ENCODE measurements at places on chromosomes 11 and 22. TPM values are rescaled to one million over a fixed set of nuclear protein-coding genes. Genes with fewer than 3 reads are reported as not detected.
A peak's percentile ranks its signal among the peaks of the same experiment; 100 is the strongest.

CLDN5 gene
- not detected for total RNA-seq

TPBGL gene
- total RNA-seq: 0.07 TPM

TRIM49 gene
- not detected for total RNA-seq

RPS3 gene
- total RNA-seq: 3,262 TPM

FOLR1 gene
- not detected for total RNA-seq

DNA sequence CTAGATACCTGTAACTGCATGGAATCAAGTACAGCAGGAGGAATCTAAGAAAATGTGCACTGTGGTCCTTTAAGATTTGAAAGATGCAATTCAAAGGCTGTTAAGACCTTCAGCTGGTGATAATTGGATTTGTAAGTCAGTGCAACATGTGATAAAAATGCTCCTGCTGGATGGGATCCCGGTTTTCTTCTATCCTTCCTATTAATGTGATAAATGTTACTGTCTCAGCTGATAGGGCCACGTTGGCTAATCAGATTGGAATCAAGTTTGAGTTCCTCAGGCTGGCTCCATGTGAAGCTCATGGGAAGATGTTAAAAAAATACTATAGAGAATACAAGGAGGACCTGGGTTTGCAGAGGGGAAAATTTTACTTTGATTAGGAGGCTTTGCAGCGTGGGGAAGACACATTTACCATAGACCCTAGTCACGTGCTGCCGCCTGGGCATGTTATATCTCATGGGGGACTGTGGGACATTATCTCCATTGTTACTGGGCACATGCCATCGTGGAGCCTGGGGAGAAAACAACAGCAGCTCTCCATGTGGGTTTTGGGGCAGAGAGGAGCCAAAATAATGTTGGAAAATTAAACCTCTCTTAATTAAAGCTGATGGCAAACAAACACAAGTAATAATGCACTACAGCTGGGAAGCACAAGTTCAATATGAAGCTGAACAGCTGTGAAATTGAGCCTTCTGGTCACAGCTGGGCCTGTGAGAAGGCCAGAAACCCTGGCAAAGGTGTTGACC, 652.5 kb downstream of the NTM start:
- H3K36me3 ChIP-seq: no peaks in the 10 kb centered on the region
- H3K27me3 ChIP-seq: no peaks in the 10 kb centered on the region
- no peak overlapping the region for H3K27ac ChIP-seq
- no peaks in the 10 kb centered on the region for H3K4me1 ChIP-seq

DNA sequence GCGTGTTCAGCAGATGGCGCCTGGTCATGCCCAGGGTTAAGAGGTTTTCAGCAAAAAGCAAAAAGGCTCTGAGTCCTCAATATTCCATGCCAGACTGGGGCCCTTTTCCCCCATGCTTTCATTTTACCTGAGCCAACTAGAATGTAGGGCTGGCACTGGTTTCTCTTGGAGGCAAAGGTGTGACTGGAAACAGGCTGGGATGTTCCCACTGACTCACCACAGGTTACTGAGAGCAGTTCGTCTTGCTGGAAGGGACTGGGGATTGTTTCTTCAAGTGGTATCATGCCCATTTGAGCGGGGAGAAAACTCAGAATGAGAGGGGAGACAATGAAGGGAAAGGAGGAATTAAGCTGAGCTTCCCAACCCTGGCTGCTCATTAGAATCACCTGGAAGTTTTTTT, 243.9 kb downstream of the TENM4 start:
- no peak overlapping the region for H3K27ac ChIP-seq
- no peaks in the 10 kb centered on the region for H3K27me3 ChIP-seq
- no peaks in the 10 kb centered on the region for H3K4me1 ChIP-seq

DNA sequence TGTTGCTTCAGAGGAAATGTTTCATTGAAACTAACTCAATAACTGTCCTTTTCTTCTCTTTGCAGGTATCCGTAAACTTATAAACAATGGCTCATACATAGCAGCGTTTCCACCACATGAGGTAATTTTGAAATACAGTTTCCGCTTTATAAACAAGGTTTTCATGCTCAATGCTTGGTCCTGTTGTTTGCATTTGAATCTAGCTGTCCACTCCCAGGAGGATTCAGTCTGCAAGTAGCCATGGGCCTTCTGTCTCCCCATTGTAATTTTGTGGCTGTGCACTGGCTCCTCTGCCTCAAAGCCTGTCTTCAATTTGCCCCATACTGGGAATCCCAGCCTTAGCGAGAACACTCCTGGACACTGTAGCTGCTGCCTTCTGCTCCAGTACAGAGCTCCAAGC, 34.7 kb downstream of the MUC15 start:
- no peaks in the 10 kb centered on the region for H3K4me1 ChIP-seq
- no peak overlapping the region for H3K27ac ChIP-seq
- no peaks in the 10 kb centered on the region for H3K36me3 ChIP-seq
- no peaks in the 10 kb centered on the region for H3K27me3 ChIP-seq

DNA sequence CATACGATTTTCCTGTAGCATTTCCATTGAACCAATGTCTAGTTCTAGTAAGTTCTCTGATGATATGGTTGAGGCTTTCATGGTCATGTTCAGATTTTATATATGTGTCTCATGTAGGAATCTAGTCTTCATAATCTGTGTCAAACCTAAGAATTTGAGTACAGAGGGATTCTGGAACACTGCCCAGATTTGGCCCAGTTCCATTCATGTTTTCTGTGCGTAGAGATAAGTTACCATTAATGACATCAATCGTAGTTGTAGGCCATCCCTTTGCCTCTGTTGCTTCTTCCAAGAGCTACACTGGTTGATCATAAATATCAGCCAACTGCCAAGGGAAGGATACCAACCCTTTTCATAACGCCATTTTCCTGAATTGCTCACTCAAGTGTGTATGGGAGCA, 23.3 kb downstream of the ST3GAL4 start:
- DNase-seq: no peak
- H3K27ac ChIP-seq: no peak overlapping the region
- H3K4me1 ChIP-seq: no peaks in the 10 kb centered on the region
- no peaks in the 10 kb centered on the region for H3K27me3 ChIP-seq
- H3K4me3 ChIP-seq: no peak overlapping the region
- no peaks in the 10 kb centered on the region for H3K36me3 ChIP-seq

GRCh38 chr11:106216281-106216680, 138.8 kb downstream of the AASDHPPT start:
- H3K36me3 ChIP-seq: no peaks in the 10 kb centered on the region
- no peaks in the 10 kb centered on the region for H3K27me3 ChIP-seq
- no peak overlapping the region for H3K27ac ChIP-seq

DNA sequence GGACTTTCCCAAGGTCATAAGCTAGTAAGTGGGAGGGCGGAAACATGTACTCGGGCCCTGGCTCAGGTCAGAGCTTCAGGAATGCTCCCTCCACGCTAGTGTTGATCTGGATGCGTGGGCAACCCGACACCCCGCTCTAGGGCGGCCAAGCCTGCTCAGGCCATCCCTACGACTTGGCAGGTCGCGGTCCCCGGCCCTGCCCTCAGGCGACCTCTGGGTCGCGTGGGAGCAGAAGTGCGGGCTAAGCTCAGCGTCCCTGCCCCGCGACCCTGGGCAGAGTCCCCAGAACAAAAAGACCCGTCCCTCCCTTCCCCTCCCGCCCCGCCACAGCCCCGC, 781 bp upstream of the TEF start:
- peaks cover 7% of the 10 kb centered on the region for H3K4me1 ChIP-seq
- DNase-seq: no peak
- H3K27me3 ChIP-seq: peaks cover 5% of the 10 kb centered on the region
- peak overlapping the region; percentile 78 for H3K4me3 ChIP-seq
- H3K27ac ChIP-seq: peak overlapping the region; percentile 49
- H3K36me3 ChIP-seq: no peaks in the 10 kb centered on the region

GRCh38 chr11:26330262-26330661, 1.7 kb upstream of the ANO3 start:
- no peak for DNase-seq
- no peaks in the 10 kb centered on the region for H3K4me1 ChIP-seq
- no peaks in the 10 kb centered on the region for H3K36me3 ChIP-seq
- H3K4me3 ChIP-seq: no peak overlapping the region

DNA sequence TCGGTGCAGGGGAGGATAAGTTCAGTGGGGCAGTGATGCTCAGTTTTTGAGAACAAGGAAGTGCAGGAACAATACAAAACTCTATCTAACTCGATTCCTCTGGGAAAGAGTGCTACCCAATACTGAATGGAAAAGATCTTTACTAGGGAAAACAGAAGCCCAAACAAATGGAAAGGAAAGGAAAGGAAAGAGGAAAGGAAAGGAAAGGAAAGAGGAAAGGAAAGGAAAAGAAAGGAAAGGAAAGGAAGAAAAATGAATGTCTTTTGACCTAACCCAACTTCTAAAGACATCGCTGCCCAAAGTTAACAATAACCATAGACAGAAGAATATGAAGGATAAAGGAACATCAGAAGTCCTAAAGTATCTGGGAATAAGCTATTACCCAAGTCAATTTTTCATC, 41.6 kb downstream of the PHF21A start:
- no peak overlapping the region for H3K4me3 ChIP-seq
- H3K36me3 ChIP-seq: peaks cover 17% of the 10 kb centered on the region
- H3K27ac ChIP-seq: no peak overlapping the region
- DNase-seq: no peak
- H3K27me3 ChIP-seq: no peaks in the 10 kb centered on the region
- H3K4me1 ChIP-seq: peaks cover 5% of the 10 kb centered on the region

GRCh38 chr22:25797498-25798290, 55.7 kb downstream of the MYO18B start:
- peaks cover 4% of the 10 kb centered on the region for H3K27me3 ChIP-seq
- DNase-seq: no peak
- H3K27ac ChIP-seq: no peak overlapping the region

GRCh38 chr11:118366287-118366686, 6.9 kb downstream of the UBE4A start:
- peaks cover 19% of the 10 kb centered on the region for H3K4me1 ChIP-seq
- no peak overlapping the region for H3K4me3 ChIP-seq
- H3K36me3 ChIP-seq: peaks cover 48% of the 10 kb centered on the region
- H3K27me3 ChIP-seq: no peaks in the 10 kb centered on the region
- H3K27ac ChIP-seq: peak overlapping the region; percentile 17

DNA sequence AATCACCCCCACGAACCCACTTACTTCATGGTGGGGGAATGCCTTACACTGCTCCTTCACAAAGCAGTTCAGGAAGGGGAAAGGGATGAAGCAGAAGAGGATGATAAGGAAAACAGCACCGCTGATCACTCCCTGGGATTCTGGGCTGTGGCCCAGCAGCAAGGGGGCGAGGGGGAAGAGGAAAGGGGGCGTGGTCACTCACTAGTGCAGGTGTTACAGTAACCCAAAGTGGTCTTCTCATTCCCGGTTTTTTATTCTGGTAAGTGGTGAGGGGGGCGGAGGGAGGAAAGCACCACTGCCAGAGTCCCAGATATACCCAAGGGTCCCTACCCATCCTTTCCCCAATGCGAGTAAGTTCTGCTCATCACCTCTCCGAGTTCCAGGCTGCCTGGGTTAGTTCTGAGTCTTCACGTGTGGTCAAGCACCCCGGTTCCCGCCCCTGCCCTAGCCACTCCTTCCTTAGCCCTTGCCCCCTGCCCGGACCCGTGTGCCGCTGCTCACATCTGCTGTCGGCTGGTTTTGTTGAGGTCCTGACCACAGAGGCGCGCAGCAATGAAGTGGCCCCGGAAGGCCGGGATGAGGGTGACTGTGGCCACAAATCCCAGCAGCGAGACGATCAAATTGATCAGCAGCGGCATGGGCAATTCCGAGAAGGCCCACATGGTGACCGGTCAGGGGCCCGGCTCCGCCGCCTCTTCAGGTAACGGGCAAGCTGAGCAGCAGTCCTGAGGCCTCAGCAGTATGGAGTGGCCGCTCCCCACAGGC, 477 bp downstream of the DPAGT1 start:
- H3K27ac ChIP-seq: peak overlapping the region; percentile 96
- no peaks in the 10 kb centered on the region for H3K27me3 ChIP-seq
- peaks cover 42% of the 10 kb centered on the region for H3K4me1 ChIP-seq
- H3K4me3 ChIP-seq: peak overlapping the region; percentile 92
- DNase-seq: peak; percentile 70
- H3K36me3 ChIP-seq: peaks cover 26% of the 10 kb centered on the region

- H3K36me3 ChIP-seq: no peaks in the 10 kb centered on the region
- H3K27me3 ChIP-seq: peaks cover 15% of the 10 kb centered on the region
- peaks cover 3% of the 10 kb centered on the region for H3K4me1 ChIP-seq
- no peak overlapping the region for H3K4me3 ChIP-seq
- peak; percentile 73 for DNase-seq
Measured at GRCh38 chr11:69888483-69889181, 69.4 kb upstream of the FGF3 start.

All from activated CD8-positive, alpha-beta memory T cell treated with anti-CD3 and anti-CD28 coated beads, Interleukin-2, amount 10 ng/mL, durations not matched to agents 7 days and 5 days (primary cell).